ENCODE measurements at places on chromosomes 7 and 10. TPM values are rescaled to one million over a fixed set of nuclear protein-coding genes. Genes with fewer than 3 reads are reported as not detected.

The ZNF503 gene
- total RNA-seq, result 8.9 TPM

The AMZ1 gene
- 12.2 TPM for total RNA-seq

The CTAGE8 gene
- 0.41 TPM for total RNA-seq

The PLEKHA1 gene
- 94.8 TPM for total RNA-seq

The ADARB2 gene
- 35.2 TPM for total RNA-seq

The SEMA3E gene
- 11.8 TPM for total RNA-seq

The ZNF33B gene
- total RNA-seq, result 21.6 TPM

The MMP21 gene
- total RNA-seq, result 0.31 TPM

The SKIDA1 gene
- total RNA-seq, result 6.5 TPM

The WNT8B gene
- not detected for total RNA-seq
